NCI-H460 (cell line): ENCODE measurements at places on chromosomes 6 and 20.

- DNase-seq: no peak
Observed at GRCh38 chr6:84253380-84253779, 25.9 kb upstream of the CEP162 start.

DNA sequence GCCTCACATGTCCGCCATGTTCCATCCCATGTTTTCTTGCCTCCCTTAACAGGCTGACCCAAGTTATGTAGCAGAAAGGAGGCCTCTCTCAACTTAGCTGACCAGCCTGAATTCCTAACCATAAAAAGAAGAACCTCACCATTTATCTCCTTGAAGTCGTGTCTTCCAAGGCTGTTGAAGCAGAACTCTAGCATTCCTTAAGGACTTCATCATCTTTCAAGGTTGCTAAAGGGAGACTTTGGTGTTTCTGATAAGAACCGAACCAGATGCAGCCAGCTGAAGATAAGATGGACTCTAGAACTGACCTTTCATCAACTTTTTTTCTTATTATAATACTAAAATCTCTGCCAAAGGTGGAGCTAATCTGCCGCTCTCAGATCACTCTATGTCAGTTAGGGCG lies 571.7 kb upstream of the SLC35B3 start:
- DNase-seq: no peak

GRCh38 chr6:64280569-64280968 lies 645.0 kb downstream of the PHF3 start:
- DNase-seq: peak; percentile 11

DNA sequence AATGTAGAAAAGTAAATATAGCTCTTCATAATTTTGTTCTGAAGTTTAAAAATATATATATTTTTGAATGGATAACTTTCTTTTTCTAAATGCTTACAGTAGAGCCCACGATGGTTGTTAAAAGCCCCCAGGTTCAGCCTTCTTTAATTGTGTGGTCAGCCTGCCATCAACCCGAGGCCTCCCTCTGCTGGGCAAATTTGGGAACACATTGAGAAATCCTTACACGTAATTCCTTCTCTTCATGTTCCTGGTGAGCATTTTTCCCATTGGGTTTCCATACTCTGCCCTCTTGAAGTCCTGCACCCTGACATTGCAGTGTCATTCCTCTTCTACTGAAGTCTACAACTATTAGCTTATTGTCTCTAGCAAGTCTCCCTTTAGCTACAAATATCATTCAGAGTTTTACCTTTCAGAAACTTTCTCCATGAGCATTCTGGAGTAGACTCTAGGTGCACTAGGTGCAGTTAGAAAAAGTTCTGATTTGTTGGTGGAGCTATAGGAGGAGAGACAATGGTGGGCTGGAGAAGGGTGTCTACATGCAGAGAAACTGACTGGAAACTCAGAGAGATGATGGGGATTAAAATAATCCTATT lies 40.6 kb downstream of the TRIM38 start:
- DNase-seq: peak; percentile 50

- DNase-seq: no peak
Observed at GRCh38 chr6:133637436-133637835, 251.5 kb upstream of the TCF21 start.

- no peak for DNase-seq
Observed at GRCh38 chr6:20441921-20442320, 40.2 kb downstream of the E2F3 start.

- no peak for DNase-seq
Observed at GRCh38 chr6:137802408-137803182, 64.5 kb upstream of the TNFAIP3 start.

- no peak for DNase-seq
Observed at GRCh38 chr6:137704802-137705159, 162.3 kb upstream of the TNFAIP3 start.

- no peak for DNase-seq
Observed at GRCh38 chr6:108253241-108253640, 7.6 kb downstream of the SNX3 start.

- no peak for DNase-seq
Observed at GRCh38 chr6:674406-674805, 17.5 kb upstream of the HUS1B start.

DNA sequence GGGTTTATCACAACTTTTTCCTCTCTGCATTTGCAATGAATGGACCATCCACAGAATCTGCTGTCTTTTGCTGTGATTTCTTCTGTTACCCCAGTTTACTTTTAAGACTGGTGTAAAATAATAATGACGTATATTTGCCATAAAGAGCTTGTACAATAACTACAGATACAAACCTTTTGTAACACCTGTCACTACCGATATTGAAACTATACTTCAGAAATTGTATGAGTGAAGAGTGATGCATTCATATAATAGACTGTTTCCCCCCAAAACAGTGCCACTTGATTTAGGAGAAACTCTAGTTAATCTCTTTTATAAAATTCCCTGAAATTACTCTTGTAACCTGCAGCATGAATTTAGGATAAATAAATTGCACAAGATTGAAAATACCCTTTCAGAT lies 26.4 kb upstream of the PIM1 start:
- no peak for DNase-seq

- no peak for DNase-seq
Observed at GRCh38 chr6:104505838-104506237, 353.9 kb downstream of the HACE1 start.

GRCh38 chr20:9575836-9576235 lies 61.4 kb downstream of the LAMP5 start:
- DNase-seq: no peak

- no peak for DNase-seq
Observed at GRCh38 chr6:155162682-155163081, 101.1 kb upstream of the CLDN20 start.

DNA sequence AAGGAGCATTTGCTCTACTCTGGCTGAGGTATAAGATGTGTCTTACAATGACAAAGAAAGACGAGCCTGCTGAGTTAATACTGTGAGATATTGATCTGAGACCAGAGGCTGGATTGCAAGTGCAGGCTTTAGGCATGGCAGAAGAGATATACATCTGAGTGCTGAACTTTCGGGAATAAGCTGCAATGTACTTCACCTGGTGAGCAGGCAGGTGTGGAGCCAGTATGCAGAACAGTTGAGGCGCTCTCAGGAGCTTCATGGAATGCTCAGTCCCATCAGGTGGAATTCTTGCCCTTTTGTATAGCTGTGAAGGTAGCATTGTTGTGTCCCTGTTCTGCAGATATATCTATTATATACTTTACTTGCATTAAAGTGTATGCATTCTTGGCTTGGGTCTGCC lies 179.3 kb upstream of the RIMS1 start:
- DNase-seq: no peak

- DNase-seq: no peak
Observed at GRCh38 chr20:30922129-30922528, 335.3 kb upstream of the DEFB115 start.

DNA sequence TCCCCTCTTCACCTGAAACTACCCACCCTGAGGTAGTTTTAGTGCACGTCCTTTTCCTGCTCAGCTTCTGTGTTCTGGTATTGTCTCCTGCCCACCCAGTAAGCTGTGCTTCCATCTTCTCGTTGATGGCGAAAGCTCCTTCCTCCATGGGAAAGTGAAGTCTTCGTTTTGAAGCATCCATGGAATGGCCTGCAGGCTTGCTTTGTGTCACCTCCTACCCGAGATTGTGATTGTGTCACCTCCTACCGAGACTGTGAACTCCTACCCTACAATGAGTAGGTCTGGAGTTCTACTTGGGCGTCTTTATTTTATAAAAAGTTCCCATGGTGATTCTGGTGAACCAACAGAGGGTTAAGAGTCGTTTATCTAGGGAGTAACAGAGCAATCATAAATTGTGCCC lies 25.9 kb downstream of the SLC9A8 start:
- DNase-seq: no peak

DNA sequence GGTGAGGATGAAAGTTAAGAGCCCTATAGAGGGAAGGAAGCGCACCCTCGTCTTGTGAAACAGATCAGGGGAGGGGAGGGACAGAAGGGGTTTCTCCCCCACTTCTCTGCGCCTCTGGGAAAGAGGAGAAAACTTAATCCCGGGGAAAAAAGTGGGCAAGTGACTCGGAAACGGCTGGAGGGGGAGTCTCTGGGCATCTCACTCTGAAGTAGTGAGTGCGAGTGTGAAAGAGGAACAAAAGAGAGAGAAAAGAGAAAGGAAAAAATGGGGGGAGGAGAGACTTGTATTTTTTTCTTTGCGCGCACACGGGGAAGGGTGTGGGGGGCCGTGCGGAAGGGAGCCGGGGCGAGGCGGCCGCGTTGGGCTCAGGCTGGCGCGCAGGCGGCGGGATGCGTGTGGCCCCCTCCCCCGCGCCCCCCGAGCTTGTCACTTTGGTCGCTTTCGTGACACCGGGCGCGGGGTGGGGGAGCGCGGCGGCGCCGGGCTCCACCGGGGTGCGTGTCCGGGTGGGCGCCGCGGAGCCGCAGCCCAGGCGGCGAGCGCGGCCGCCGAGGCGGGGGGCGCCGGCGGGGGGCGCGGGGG lies 454 bp downstream of the L3MBTL3 start:
- DNase-seq: no peak

GRCh38 chr6:128364766-128365519 lies 155.5 kb downstream of the PTPRK start:
- DNase-seq: no peak

- no peak for DNase-seq
Observed at GRCh38 chr6:3323148-3323547, 64.4 kb downstream of the PSMG4 start.

GRCh38 chr20:55919956-55920355 lies 85.4 kb downstream of the CBLN4 start:
- no peak for DNase-seq

- no peak for DNase-seq
Observed at GRCh38 chr20:64107736-64108457, 532 bp upstream of the NPBWR2 start.

GRCh38 chr20:31418307-31418706 lies 12.3 kb upstream of the DEFB121 start:
- no peak for DNase-seq

DNA sequence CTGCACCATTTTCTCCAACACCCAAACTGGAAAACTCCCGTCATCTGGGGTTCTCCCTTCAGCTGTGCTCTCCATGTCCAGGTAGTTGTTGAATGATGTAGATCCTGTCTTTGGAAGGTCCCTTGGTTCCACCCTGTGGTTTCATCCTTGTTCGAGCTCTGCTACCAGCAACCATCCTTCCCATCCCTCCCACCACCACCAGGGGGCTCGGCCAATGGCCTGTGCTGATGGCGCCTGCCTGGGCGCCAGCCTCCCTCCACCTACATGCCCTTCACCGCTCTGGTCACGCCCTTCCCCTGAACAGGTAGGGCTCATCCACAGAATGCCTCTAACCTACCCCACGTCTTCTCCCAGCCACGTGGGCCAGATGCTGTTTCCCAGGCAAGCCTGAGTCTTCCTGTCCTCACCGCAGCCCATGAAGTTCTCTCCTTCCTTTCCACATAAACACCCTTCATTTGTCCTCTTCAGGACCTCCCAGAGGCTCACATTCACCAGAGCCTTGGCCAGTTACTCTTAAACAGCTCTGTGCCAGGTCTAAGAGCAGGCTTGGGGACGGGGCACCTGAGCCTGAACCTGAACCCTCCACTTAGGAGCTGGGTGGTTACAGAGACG lies 75.1 kb upstream of the DUSP22 start:
- DNase-seq: no peak

DNA sequence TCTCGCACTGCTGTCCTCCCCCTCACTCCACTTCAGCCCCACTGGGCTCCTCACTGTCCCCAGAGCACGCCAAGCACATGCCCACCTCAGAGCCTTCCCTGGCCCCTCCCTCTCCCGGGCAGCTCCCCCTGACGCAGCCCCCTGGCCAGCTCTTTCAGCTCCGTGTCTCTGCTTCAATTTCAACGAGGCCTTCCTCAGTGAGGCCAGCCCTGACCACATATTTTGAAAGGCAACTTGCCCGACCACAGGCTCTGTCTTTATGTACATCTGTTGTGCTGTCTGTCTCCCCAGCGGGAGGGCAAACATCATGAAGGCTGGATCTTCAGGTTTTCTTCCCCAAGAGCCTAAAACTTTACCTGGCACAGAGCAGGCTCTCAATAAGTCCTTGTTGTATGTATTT lies 44.6 kb downstream of the JPH2 start:
- no peak for DNase-seq

DNA sequence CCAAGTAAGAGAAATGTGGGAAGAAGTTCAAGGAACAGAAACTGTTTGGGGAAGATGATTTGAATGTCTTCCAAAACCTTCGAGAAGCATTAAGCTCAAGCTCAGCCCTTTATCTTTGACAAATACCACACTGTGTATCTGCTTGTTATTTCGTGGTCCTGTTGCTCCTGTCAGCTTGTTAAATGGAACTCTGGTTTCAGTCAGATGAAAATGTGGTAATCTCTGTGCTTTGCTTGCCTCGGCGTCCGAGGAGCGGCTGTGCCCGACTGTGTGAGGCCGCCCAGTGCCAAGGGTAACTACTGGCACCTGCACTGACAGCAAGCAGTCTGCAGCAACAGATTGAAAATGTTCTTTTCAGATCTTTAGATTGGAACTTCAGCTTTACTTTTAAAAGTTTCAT lies 577.9 kb upstream of the FLRT3 start:
- DNase-seq: no peak

- DNase-seq: no peak
Observed at GRCh38 chr6:30111266-30111856, 1.5 kb downstream of the TRIM31 start.

DNA sequence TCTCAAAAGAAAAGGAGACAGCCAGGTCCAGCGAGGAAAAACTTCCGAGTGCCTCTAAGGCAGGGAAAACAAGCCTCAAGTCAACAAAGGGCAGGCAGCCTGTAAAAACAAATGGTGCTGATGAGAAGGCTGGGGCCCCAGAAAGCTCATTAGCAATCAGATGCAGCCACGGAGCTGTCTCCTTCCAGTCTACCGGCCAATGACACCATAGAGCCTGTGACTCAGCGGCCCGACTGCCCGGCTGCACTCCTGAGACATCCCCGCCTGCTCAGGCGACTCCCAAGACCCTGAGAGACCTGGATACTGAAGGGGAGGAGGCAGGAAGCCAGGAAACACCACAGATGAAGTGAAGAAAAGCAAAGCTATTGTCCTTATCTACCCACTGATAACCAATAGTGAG lies 120.1 kb upstream of the HDDC2 start:
- no peak for DNase-seq

- DNase-seq: no peak
Observed at GRCh38 chr6:30441171-30441570, 48.1 kb upstream of the HLA-E start.

DNA sequence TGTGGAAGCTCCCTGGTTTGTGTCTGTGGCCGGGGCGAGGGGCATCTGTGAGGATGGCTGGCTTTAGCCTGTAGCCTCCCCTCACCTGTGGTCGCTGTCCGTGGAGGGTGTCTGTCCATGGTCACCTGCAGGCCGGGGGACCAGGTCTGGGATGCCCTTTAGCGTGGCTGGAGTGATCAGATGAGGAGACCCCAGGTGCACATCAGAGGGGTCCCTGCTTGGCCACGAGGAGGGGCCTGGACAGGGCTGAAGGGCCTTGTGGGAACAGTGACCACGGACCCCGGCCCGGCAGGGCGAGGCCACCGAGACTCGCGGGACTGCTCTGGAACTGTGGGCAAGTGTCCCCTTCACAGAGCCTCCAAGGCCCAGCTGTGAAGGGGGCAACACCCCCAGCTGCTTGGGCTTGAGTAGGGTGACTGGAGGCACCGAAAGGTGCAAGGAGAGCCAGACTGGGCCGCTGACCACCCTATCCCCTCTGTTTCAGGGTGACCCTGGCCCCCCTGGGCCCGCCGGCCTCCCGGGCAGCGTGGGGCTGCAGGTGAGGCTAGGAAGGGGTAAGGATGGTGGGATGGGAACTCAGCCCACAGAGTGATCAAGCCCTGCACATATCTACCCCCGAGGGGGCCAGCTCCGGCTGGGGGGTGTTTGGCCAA lies 8.6 kb downstream of the COL9A3 start:
- DNase-seq: no peak

- no peak for DNase-seq
Observed at GRCh38 chr20:60138256-60139220, 180.3 kb downstream of the CDH26 start.
